ENCODE measurements at places on chromosomes 7 and 10.

DNA sequence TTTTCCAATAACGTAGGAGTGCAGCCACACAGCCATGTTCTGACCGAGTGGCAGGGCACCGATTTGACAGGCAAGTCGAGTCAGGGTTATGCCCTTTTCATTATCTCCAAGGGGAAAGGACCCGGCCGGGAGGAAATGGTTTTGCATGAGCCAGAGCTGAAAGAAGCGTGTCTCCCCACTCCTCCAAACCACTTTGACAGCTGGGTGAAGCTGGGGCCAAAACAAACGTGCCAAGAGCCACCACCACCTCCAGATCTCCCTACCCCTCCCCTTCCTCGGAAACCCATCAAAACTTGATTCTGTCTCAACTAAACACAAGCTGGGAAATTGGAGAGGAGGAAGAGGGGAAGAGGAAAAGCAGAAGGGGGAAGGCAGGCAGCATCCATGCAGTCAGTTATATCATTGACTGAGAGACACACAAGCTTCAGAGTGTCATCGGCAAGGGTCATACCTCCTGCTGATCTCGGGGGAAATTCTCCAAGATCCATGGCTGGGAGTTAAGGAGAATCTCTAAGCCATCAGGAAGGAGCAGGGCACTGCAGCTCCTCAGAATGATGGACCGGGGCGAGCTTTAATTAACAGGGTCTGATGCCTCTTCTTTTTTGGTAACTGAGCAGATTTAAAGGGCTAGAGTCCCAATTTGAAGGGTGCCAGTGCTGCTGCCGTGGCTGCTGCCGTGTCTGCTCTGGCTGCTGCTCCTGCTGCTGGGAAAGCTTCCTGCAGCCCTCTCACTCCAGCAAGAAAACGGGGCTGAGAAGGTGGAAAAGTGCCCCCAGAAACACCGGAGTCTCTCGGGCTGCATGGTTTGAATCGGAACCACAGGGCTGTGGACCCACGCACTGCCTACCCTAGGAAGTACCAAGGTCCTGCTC is 34.7 kb upstream of the CALN1 start:
- no peak for DNase-seq

DNA sequence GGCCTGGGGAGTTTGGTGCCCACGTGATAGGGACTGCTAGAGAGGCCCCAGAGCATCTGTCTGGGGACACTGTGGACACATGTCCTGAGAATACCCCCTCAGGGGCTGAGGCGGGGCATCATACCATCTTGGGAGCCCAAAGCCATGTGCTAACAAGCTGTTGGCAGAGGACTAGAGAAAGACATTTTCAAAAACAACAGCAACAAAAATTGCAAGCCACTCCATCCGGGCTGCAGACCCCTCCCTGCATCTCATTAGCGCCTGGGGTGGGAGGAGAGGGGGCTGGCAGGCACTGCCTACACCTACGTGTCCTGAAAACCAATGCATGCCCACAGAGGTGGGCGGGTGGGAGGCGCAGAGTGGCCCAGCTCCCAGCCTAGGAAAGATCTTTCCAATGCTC is 507.4 kb upstream of the PODXL start:
- DNase-seq, result no peak

DNA sequence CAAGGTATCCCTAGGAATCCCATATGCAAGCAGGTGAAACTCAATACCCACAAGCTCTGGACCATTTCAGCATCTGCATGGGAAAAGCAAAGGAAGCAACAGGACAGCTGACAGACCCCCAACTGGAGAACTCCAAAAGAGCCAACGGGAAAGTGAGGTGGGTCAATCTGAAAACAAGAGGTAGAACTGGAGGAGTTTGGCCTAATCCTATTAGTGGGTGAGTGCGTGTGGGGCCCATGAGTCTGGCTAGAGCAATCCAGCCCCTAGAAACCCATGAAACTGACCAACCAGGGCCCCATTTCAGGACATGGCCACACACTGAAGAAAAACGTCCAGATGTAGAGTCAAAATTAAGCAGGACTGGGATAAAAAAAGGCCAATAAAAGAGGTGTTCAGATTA is 26.6 kb upstream of the WNT8B start:
- DNase-seq, result no peak

DNA sequence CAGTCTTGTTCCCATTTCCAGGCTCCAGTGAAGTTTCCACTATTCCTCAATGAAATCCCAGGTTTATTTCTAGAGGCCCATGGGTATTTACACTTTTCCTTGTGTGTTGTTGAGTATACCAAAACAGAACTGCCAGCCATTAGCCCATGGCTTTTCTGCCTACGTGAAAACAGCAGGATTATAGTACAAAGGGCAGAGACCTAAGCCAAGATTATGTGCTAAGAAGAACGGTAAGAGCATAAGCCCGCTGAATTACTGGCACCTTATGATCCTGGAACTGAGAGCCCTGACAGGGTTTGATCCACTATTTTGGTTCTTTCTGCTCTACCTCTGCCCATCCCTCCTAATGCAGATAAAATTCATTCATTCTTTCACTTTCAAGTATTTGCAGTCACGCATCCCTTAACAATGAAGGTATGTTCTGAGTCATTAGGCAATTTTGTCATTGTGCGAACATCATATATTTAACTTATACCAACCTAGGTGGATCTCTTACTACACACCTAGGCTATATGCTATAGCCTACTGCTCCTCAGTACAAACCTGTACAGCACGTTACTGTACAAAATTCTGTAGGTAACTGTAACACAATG is 16.0 kb downstream of the SEMA3C start:
- DNase-seq, result no peak

DNA sequence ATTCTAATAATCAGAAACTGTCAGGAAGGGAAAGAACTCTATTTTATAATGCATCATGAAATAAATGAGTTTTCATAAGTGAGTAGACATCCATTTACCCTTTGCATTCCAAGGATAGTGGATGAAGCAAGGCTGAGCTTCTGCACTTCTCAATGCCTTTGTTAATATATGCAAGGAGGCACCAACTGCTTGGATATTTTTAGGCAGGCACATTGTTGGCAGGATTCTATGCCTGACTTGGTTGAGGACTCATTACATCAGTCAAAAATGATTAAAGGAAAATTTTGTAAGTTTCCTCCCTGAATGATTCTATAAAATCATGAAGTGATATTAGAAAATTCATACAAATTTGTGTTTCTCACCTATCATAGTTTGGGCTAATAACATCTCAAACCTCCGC is 612.2 kb upstream of the POM121L12 start:
- DNase-seq, result no peak

GRCh38 chr10:60394446-60394845 is 4.8 kb upstream of the ANK3 start:
- DNase-seq, result no peak

DNA sequence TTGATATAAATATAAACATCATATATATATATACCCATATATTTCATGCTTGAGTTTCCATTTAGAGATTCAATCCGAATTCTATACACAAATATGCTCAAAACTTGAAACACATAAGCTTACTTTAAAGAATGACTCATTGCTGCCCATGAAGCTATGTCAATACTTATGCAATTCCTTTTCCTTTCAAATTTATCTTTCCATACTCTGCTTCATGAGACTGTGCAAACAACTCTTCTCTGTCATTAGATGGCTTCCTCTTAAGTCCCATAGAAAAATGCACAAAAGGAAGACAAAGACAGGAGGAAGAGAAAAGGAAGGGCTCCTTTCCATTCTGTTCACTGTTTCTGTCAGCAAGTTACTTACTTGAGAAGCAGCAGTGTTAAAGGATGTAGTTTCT is 895.7 kb upstream of the SORCS1 start:
- no peak for DNase-seq

GRCh38 chr7:101792051-101792681 is 25.3 kb upstream of the CUX1 start:
- DNase-seq, result no peak

DNA sequence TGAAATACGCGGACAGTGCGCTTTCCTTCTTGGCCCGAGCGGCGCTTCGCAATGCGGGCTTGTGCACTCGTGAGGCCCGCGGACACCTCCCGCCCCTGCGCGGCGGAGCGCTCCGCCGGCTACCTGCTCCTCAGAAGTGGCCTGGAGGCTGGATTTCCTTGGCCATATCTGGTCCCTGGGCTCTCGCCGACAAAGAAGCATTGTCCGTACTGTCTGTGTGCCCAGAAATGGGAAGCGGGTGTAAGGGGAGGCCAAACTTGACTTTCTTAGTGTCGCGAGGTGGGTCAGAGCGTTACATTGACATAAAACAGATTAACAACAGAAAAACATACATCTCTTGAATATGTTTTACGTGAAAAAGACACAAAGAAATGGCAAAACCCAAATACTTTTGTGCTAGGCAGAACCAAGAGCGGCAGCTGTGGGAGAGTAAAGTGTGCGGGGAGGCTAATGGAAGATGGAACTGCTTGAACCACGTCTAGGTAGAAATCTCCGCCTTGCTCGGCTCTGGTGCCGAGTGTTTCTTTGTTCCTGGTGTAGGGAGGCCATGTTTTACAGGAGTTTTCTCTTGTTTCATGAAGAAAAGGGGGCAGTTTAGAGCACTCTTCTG is 1.4 kb downstream of the LANCL2 start:
- peak; percentile 13 for DNase-seq

- DNase-seq, result no peak
Measured at GRCh38 chr7:91182819-91183764, 81.1 kb upstream of the FZD1 start.

DNA sequence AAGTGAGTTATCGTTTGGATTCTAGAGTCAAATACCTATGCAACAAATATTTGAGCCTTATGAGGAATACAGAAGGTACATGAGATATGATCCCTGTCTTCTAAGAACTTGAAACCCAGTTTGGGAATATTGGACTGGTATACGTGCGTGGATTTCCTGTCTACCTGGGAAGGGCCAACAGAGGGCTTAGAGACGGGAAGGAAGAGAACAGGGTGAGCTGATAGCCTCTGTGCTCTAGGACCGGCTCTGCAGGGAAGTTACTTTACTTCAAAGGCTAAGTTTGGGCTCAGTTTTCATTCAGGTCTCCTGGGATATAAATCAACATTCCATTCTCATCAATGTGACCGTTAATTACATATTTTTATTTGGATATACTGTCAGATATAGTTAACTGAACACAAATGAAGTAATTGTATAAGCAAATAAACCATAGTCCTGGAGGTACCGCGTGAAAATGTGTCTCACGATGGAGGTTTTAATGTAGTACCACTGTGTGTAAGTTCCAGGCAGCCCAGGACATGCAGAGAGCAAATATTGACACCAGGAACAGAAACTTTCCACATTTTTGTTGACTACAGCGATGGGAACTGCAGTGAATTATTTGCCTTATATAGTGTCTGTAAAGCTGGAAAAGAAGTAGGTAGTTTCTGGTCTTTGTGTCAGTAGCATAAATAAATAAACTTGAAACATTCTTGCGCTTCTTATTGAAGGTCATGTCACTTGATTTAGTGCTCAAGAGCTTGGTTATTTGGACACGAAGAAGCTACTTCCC is 8.6 kb downstream of the CHST12 start:
- DNase-seq, result no peak

DNA sequence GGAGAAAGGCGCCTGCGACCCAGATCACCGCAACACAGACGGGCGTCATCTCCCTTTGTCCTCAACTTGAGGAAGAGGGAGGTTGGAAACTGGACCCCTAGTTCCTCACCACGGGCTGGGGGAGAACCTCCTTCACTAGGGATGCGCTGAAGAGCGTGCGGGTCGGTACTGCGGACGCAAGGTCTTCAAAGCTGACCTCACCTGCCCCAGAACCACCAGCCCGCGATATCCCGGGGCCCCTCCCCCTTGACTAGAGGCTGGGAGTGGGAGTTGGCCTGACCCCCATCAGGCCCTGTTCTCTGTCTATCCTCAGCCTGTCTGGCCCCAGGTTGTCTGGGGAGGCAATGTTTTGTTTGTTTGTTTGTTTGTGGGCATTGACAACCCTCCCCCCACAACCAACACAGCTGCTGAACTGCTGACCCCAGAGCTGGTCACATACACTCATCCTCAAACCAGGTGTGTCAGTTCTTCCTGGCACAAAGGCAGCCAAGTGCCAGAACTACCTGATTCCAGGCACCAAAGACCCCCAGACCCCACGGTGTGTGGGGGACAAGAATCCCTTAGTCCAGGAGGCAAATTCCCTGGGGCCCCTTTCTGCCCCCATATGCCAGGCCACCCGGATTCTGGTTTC is 2.9 kb downstream of the NPM3 start:
- no peak for DNase-seq

- DNase-seq, result no peak
Measured at GRCh38 chr10:129887986-129888783, 75.9 kb downstream of the EBF3 start.

GRCh38 chr10:23258516-23258915 is 66.4 kb downstream of the PTF1A start:
- DNase-seq, result no peak

DNA sequence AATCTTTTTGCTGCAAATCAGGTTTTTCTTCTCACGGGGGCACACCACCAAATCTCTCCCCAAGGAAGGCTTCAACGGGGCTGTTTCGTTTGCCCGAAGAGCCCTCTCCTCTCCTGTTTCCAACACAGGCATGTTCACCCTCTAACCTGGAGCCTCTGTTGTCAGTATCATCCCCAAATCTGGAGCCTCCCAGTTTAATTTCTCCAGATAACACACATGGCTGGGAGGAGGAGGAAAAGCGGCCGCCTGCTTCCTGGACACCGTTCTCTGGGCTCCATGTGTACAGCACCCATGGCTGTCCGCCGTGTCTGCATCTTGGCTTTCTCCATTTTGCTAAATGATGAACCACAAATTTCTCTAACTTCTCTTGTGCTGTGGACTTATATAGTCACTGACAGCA is 214.5 kb downstream of the DIP2C start:
- DNase-seq, result no peak

GRCh38 chr7:106717254-106717954 is 56.4 kb upstream of the CCDC71L start:
- DNase-seq, result no peak

DNA sequence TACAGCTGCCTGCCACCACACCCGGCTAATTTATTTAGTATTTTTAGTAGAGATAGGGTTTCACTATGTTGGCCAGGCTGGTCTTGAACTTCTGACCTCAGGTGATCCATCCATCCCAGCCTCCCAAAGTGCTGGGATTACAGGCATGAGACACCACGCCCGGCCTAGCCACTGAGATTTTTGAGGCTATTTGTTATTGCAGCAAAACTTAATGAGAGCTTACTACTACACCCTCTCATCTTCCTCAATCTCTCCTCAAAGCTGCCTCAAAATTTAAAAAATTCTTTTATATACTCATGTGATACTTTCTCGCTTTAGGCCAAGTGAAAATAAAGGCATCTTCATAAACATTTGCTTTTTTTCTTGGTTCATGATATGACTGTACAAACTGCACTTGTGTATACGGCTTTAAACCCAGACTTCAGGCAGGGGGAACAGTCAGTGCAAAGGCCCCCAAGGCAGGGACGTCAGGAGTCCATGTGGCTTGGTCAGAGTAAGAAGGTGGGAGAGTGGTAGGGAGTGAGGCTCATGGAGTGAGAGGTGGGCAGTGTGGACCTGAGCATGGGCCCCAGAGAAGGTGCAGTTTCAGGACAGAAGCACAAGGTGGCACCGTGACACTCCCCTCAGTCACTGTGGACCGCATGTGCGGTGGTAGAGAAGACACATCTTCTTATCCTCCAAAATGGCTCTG is 55.5 kb downstream of the SYPL1 start:
- peak; percentile 61 for DNase-seq

Measured in stimulated activated CD4-positive, alpha-beta T cell treated with anti-CD3 and anti-CD28 coated beads, Interleukin-4, amount 100 ng/mL, for 1 hour (primary cell).